ENCODE measurements at places on chromosomes 1 and 21. TPM values are rescaled to one million over a fixed set of nuclear protein-coding genes. Genes with fewer than 3 reads are reported as not detected.

DNA sequence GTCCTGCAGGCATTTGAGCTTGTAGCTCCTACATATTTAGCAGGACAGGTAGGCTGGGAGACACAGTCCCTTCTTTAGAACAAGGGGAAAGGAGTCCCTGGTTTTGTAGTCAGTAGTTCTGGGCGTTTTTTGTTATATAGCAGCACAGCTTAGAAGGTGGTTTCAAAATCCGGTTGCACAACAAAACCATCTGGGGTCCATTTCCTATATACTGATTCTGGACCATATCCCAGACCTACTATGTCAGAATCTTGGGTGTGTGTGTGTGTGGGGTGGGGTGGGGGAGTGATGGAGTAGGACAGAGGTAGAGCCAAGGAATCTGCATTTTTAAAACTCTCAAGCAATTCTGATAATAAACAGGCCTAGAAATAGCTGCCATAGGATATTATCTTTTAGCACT lies 21.6 kb downstream of the METTL13 start:
- no peak for DNase-seq

DNA sequence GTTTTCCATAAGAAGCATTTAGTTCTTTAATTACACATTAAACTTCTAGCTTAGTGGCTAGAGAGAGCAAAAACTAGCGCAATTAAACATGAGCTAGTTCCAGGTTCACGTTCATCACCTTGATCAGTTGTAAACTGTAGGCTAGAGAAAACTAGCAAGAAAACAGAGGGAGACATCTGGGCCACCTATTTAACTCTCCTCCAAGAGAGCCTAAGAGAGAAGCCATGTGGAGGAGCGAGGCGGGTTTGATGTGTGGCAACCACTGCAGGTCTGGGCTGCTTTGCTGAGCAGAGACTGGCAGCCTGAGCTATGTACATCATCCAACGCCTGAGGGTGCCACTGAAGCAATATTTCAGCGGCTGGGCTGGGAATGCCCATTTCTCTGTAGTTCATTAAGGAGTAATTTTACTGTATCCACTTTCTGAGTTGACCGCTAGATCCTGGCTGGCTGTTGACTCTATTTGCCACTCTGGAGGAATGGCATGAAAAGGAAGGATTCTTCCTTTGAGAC lies 252.9 kb downstream of the DYRK1A start:
- DNase-seq: no peak

DNA sequence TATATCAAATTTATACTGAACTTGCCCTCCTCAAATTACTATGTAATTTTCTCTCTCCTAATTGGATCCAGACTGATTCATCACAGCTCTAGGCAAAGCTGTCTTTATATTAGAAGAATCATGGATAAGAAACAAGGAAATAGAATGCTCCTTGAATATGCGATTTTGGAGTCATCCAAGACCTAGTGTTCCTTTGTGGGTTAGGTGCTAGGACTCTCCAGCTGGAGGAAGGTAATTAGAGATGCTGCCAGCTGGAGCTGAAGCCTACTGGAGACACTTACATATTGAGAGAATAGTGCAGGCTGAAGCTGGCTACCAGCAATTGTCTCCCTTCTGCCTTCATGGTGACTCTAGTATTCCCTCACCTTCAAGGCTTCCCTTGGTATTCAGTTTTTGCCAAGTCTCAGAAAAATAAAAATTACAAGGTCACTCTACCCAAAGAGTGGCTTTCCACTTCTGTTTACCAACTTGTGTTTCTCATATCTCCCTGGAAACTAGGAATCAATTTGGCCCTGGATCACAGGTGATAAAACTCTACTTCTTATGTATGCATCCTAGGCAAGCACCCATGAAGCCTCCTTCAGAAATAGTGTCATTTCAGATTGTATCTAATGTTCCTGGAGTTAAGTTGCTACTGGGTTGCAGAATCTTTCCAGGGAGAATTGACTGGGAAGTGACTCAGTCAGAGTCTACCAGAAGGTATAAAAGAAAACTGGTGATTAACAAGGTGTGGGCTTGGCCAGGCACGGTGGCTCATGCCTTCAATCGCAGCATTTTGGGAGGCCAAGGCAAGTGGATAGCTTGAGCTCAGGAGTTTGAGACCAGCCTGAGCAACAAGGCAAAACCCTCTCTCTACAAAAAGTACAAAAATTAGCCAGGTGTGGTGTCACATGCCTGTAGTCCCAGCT lies 24.4 kb upstream of the DOCK7 start:
- no peak for DNase-seq

GRCh38 chr1:60527567-60527966 lies 454.0 kb upstream of the C1orf87 start:
- DNase-seq: no peak

DNA sequence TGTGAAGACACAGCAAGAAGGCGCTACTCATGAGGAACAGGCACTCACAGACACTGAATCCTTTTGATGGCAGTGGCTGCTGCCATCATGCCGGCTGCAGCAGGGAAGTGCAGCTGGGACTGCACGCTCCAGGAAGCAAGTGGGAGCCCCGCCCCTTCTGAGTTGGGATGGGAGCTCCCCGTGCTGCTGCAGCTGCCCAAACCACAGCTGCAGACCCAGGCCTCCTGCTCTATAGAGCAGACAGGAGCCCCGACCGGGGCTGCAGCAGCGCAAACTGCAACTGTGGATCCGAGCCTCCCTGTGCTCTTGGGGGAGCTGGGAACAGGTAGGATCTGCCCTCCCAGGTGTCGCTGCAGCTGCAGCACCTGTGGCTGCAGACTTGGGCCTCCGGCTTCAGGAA lies 65.2 kb upstream of the MARK1 start:
- no peak for DNase-seq

- no peak for DNase-seq
These were observed 81.9 kb upstream of the HAO2 start for GRCh38 chr1:119286587-119287181.

DNA sequence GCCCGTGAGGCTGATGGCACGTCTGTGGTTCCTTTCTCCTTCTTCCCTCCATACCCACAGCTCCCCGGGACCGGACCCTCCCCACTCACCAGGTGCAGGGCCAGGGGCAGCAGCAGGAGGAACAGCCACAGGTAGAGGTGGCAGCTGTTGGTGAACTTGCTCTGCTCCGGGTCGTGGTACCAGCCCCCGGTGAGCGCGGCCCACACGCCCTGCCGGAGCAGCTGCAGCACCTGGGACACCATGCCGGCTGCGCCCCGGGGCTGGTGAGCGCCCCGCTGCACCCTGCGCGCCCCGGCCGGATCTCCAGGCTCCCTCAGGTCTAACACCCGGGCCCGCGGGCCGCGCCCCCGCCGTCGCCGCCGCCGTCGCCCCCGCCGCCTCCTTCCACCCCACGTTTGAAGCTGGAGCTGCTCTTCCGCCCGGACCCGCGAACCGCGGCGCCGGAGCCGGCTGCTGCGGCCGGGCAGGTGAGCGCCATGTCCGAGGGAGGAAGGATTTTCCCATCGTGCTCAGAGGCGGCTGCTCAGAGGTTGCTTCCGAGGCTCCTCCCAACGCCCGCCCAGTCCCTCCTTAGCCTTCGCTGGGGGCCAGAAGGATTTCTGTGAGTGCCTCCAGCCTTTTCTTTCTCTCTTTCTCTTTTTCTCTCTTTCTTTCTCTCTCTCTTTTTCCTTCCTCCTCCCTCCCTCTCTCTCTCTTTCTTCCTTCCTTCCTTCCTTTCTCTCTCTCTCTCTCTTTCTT lies at the start of gene PCNX2:
PCNX2 (minus strand) TSS at position 489 of the 738 bp plus-strand sequence; CDS start at position 242, 247 bp downstream.
- DNase-seq: no peak

The MTARC2 gene
- total RNA-seq: 14.7 TPM

The AQP10 gene
- not detected for total RNA-seq
